ENCODE measurements at places on chromosomes 13 and 19. TPM values are rescaled to one million over a fixed set of nuclear protein-coding genes. Genes with fewer than 3 reads are reported as not detected.

Gene CBLC
- not detected for total RNA-seq

Gene GAMT
- 63.1 TPM for total RNA-seq

Gene ZNF790
- 3.0 TPM for total RNA-seq

Gene TSSK6
- total RNA-seq, result 1.3 TPM

DNA sequence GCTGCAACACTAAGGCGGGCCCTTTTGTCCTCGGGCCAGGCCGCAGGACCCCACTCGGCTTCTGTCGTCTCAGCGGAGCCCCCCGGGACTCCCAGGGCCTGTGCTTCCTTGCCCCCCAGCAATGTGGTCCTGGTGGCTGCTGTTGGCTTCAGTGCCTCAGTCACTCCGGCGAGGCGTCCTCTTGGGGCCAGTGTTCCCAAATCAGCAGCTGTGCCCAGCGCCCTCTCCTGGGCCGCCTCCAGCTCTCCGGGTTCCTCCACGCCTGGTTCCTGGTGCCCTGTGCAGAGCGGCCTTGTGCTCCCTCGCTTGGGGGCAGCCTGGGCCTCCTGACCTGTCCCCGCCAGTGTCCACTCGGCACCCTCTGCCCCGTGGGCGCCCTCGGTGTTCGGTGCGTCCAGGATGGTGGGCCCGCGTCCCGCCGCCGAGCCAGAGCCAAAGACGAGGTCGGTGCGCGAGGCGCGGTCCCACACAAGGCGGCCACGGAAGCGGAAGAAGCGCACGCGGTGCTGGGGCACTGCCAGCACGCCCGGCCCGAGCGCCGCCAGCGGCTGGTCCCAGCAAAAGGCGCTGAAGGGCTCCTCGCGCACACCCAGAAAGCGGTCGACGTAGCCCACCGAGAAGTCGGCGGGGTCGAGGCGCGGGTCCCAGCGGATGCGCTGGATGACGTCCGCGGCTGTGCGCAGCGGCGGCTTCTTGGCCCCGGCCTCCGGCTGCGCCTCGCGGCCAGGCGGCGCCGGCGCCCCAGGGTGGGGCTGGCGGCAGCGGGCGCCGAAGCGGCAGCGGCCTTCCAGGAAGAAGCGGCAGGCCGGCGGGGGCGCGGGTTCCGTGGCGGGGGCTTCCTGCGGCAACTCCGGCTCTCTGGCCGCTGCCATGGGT lies 685 bp downstream of the LENG9 start:
- H3K36me3 ChIP-seq, result peaks cover 34% of the 10 kb centered on the region
- H3K27ac ChIP-seq, result peak overlapping the region; percentile 96
- H3K4me3 ChIP-seq, result peak overlapping the region; percentile 71
- DNase-seq, result peak; percentile 25
- peaks cover 30% of the 10 kb centered on the region for H3K27me3 ChIP-seq

GRCh38 chr19:15251010-15251748 lies 18.9 kb upstream of the EPHX3 start:
- peaks cover 28% of the 10 kb centered on the region for H3K36me3 ChIP-seq
- peaks cover 5% of the 10 kb centered on the region for H3K27me3 ChIP-seq
- DNase-seq, result peak; percentile 62
- H3K27ac ChIP-seq, result peak overlapping the region; percentile 96
- peaks cover 69% of the 10 kb centered on the region for H3K4me1 ChIP-seq
- H3K4me3 ChIP-seq, result peak overlapping the region; percentile 73
